ENCODE measurements at places on chromosomes 6 and 20.

DNA sequence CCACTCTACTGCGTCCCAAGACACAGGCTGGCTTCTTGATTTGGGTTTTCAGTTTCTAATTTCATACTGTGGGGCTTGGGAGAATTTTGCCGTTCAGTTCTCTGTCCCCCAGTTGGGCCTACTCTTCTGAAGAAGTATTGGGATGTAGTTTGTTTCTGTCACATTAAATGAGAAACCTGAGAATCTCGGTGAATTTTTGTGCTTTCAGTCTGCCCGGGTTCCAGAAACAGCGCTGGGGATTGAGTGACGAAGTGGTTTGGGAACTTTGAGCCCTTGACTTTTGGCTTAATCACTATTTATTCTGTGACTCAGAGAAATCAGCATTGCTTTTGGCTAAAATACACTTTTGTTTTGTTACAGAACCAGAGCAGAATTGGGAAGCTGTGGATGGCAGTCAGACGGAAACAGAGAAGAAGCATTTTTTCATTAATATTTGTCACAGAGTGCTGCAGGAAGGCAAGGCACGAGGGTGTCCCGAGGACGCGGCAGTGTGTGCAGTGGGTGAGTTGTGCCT lies 74.0 kb downstream of the IGF2R start:
- no peak for DNase-seq

DNA sequence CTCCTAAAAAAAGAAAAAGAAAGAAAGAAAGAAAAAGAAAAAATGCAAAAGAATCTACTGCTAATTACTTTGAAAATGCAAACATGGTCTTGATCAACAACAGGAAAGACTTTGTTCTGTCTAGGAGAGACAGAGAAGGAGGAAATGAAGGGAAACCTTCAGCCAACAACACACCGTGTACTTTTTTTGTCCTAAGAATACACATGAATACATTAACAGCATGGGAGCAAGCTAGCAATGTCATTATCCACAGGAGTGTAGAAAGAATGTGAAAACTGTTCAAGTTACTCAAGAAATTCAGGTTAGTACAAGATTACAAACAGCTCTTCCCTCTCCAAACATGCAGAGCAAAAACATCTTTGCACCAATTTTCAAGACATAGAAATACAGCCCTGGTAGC lies 326.3 kb downstream of the UBE3D start:
- DNase-seq: no peak

GRCh38 chr20:37314099-37314498 lies 24.6 kb downstream of the MANBAL start:
- DNase-seq: no peak

DNA sequence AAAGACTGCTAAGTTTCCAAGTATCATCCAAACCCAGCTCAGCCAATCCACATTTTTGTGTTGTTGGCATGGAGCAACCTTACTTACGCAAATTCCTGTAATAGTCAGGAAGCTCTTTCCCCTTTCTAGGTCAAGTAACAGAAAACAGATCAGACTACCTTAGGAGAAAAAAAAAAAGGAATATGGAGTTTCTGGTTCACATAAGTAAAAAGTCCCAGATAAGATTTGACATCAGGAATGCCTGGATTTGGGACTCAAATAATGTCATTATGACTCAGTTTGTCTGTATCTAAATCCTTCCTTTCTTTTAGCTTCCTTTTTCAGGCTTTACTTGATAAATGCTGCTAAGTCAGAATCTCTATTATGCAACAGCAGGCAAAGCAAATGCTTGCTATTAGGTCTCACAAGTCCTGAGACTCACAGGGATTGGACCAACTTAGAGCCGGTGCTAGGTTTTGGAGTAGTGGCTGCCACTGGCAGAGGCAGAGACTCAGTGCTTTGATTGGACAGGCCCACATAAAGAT lies 44.5 kb downstream of the NCOA7 start:
- DNase-seq: no peak

- no peak for DNase-seq
Measured at GRCh38 chr6:8674126-8674525, 238.8 kb upstream of the SLC35B3 start.

DNA sequence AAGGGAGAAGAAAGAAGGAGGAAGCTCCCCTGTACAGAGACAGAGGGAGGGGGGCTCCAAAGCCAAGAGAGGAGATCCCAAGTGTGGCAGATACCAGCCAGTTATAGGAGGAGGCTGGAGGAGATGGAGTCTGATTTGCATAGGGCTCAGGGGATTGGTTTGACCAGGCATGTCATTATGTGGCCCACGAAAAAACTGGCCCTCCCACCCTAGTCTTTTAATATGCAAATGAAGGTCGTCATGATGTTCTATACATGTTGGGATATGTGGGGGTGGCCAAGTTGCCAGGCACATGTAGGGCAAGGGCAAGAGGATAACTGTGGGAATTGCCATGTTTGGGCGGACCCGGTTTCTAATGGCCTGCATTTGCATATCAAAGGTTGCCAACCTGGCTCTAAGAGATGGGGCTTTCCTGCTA lies 17.6 kb upstream of the ZFP64 start:
- DNase-seq: no peak

DNA sequence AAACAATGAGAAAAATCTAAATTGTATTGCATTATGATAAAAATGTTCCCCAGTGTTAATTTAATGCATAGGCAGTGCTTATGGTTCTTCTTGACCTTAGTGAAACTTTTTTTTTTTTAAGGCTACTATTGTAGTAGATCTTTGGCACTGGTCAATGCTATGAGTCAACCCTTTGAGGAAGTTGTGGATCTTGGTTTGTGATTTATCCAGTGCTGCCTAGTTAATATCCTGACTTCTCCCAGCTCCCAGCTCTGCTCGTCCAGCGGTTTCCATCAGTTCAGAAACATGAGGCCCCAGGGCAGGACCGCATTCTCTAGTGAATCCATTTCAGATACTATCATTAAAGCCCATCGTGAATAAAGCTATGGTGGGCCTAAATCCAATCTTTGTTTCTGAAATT lies 364.5 kb upstream of the JARID2 start:
- no peak for DNase-seq

DNA sequence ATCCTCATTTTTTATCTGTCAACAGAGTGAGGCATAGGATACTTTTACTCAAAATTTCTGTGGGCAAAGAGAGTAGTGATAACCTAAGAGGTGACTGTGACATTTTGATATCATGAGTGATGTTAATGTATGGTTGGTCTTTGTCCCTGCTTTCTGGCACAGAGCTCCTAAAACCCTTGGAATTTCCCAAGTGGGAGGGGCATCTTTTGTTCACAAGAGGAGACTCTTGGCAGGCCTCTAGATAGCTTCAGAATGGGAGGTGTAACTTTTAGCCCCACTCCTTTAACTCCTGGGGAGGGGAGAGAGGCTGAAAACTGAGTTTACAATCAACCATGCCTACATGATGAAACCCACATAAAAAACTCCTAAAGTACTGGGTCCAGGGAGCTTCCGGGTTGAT lies 527.8 kb downstream of the RFPL4B start:
- no peak for DNase-seq

- no peak for DNase-seq
Measured at GRCh38 chr6:129031051-129031599, 148.2 kb downstream of the LAMA2 start.

DNA sequence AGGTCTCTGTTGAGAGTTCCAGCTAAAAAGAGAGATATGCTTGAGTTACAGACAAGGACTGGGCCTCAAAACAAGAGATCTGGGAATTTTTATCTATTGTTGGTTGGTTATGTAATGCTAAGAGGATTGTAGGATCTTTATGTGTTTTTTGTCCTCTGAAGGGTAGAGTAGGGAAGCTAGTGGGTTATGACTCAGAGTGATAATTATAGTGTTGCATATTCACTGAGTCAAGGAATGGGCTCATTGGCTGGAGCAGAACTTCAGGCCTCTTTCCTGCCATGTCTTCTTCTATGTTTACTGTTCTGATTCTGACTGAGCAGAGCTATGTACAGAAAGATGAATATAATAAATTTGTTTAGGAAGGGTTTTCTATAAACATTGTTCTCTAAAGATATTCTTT lies 66.1 kb upstream of the NOX3 start:
- DNase-seq: no peak

DNA sequence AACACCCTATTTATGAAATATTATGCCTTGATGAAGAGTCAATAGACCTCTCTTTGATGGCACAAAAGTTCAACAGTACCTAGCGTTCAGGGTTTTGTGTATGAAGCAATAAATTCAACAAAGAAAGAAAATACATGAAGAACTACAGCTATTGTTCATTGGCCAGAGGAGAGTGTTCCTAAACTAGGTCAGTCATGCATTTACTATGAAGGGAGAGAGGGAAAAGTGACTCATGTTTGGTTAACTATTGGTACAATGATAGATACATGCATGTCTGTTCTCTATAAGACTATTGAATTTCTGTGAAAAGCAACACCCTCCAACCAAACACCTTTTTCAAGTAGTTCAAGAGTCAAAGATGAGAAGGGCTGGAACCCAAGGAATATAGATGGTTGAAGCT lies 50.7 kb downstream of the CLIC5 start:
- no peak for DNase-seq

DNA sequence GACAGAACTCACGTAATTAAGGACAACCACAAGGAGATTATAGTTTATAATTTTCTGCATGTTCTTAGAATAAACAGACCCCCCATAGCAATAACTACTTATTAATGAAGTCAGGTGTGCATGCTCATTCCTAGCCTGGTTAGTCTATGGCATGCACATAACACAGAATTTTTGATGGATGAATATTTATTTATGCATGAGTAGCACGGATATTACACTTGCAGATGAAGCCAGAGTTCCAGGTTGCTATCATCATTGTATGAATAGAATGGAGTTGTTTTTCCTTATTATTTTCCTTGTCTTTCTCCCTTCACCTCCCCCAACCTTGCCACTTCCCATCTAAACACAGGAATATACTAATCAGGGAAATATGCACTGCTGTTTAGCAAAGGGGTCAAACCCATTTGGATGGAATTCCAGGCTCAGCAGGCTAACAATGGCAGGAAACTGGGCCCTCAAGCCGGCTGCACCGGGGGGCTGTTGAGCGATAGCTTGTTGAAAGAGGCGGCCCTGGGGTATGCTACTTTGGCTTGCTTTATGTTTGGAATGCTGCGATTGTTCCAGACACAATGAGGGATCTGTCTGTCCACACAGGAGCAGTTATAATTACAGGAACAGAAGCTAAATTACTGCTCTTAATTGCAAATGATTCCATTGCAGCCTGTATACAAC lies 112.6 kb downstream of the TMEM170B start:
- DNase-seq: no peak
